ENCODE measurements at places on chromosomes 13 and 19. TPM values are rescaled to one million over a fixed set of nuclear protein-coding genes. Genes with fewer than 3 reads are reported as not detected.

The COL5A3 gene
- total RNA-seq, result 14.3 TPM

The C19orf12 gene
- 36.1 TPM for total RNA-seq

- H3K36me3 ChIP-seq, result no peaks in the 10 kb centered on the region
- H3K27ac ChIP-seq, result peak overlapping the region; percentile 57
- H3K4me3 ChIP-seq, result no peak overlapping the region
- peaks cover 21% of the 10 kb centered on the region for H3K4me1 ChIP-seq
- no peaks in the 10 kb centered on the region for H3K27me3 ChIP-seq
Measured at GRCh38 chr13:33493672-33494365, 208.3 kb upstream of the STARD13 start.

- no peaks in the 10 kb centered on the region for H3K27me3 ChIP-seq
- H3K4me3 ChIP-seq, result no peak overlapping the region
- H3K4me1 ChIP-seq, result peaks cover 22% of the 10 kb centered on the region
- no peaks in the 10 kb centered on the region for H3K36me3 ChIP-seq
- peak overlapping the region; percentile 58 for H3K27ac ChIP-seq
Measured at GRCh38 chr13:101552786-101553185, 100.3 kb downstream of the ITGBL1 start.

The OR10H1 gene
- not detected for total RNA-seq

DNA sequence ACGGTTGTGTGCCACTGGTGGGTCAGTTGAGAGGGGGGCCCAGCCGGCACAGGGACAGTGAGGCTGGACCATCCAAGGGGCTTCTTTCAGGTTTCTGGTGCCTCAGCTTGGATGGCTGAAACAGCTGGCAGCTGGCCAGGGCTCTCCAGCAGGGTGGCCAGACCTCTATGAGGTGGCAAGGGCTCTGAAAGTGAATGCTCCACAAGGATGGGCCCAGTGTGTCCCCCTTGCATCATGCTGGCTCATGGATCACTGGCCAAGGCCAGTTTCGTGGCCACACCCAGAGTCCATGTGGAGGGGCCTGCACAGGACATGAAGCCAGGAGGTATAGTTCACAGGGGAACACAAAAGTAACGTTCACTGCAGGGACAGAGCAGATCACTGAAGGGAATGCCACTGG, 49.6 kb downstream of the CDADC1 start:
- H3K4me1 ChIP-seq, result peaks cover 4% of the 10 kb centered on the region
- DNase-seq, result no peak
- no peak overlapping the region for H3K27ac ChIP-seq
- H3K4me3 ChIP-seq, result no peak overlapping the region
- no peaks in the 10 kb centered on the region for H3K36me3 ChIP-seq

- H3K4me3 ChIP-seq, result no peak overlapping the region
- no peak overlapping the region for H3K27ac ChIP-seq
- no peaks in the 10 kb centered on the region for H3K27me3 ChIP-seq
- DNase-seq, result no peak
- peaks cover 17% of the 10 kb centered on the region for H3K4me1 ChIP-seq
Measured at GRCh38 chr13:33271759-33272158, 13.8 kb downstream of the STARD13 start.

- peaks cover 30% of the 10 kb centered on the region for H3K4me1 ChIP-seq
- peak overlapping the region; percentile 25 for H3K27ac ChIP-seq
- no peak for DNase-seq
- no peak overlapping the region for H3K4me3 ChIP-seq
- peaks cover 63% of the 10 kb centered on the region for H3K36me3 ChIP-seq
- H3K27me3 ChIP-seq, result no peaks in the 10 kb centered on the region
Measured at GRCh38 chr19:12947702-12948611, 2.3 kb downstream of the RAD23A start.

The SRRM5 gene
- not detected for total RNA-seq

DNA sequence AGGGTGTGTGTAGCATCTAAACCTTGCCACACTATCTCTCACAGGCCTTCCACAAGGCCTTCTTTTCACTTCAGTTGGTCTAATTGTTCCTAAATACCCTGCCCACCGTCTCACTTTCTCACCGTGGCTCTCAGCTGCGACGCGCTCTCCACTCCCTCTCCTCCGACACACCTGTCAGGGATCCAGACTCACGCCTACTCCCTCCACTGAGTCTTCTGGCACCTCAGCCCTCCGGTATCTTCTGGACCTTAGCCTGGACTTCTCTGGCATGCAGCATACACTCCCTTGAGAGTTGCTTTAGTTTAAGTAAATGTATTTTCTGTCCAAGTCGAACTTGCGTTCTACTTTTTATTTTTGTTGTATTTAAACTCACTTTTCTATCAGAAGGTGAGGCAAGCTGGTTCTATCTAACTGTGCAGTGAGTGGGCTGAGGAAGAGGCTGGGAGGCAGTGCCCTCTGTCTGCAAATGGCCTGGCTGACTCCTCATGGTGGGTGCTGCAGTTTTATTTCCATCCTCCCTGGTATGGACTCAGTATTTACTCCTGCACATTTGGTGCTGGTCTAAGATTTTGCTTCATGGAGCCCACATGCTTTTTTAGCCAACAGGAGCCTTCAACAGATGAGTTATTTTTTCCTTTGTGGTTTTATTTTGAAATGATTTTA, 28.5 kb upstream of the ARGLU1 start:
- H3K4me3 ChIP-seq, result no peak overlapping the region
- peaks cover 14% of the 10 kb centered on the region for H3K4me1 ChIP-seq
- DNase-seq, result no peak
- H3K36me3 ChIP-seq, result no peaks in the 10 kb centered on the region
- H3K27ac ChIP-seq, result no peak overlapping the region

The DKKL1 gene
- not detected for total RNA-seq
